ENCODE measurements at places on chromosomes 3 and 15. TPM values are rescaled to one million over a fixed set of nuclear protein-coding genes. Genes with fewer than 3 reads are reported as not detected.

Gene GCHFR
- 17.1 TPM for total RNA-seq

DNA sequence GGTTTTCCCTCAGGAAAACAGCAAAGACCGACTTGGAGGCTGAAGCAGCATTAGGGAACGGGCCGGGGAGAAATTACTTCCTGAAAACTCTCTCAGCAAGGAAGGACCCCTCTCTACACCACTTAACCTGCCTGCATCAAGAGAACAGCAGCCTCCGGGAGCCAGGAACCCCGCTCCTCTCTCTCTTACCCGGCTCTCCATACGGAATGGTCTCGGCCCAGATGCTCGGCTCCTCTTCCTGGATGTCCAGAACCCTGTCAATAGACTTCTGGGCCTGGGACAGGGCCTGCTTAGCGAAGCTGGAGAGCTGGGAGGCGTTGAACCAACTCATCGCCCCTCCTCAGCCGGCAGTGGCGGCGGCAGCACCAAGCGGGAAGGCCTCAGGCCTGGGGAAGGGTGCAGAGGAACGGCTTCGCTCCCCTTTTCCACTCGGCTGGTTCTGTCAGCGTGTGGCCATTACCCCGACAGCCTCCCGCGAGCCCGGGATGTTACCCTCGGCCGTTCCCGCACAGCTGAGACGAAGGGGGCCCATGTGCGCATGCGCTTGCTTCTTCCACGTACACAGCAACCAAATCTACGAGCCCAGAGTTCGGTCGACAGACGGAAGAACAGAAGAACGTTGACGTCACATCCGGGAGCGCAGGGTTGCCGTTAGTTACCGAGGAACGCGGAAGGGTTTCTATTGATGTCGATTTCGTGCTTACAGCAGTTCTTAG is at the start of gene TMF1:
Gene TMF1 (minus strand): TSS at position 578 of the 716 bp plus-strand sequence. CDS start 247 bp downstream, at position 331.
- peak; percentile 99 for DNase-seq

GRCh38 chr15:33831646-33832045 is 136.7 kb upstream of the CHRM5 start:
- DNase-seq: no peak

Gene OCA2
- not detected for total RNA-seq

GRCh38 chr3:112047264-112047663 is 12.7 kb downstream of the TMPRSS7 start:
- no peak for DNase-seq

Gene UROC1
- not detected for total RNA-seq

DNA sequence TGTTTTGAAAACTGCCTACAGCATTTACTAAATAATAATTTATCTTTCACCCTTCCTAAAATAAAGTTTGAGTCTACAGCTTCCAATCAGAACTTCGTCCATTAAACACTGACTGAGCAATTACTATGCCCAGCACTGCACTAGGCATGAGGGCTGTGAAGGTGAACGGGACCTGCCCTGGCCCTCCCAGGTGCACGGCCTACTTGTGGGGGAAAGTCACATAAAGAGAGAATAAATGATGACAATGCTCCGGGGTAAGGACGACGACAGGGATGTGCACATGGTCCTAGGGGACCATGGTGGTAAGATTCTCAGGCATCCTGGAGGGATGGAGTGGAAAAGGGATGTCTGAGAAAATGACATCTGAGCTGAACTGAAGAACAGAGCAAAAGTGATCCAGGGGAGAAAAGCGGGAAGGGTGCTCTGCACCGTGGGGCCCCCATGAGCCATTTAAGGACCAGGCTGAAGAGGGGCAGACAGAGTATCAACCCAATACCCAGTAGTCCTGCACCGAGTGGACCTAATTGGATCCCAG is 11.5 kb downstream of the PLA2G4F start:
- peak; percentile 18 for DNase-seq

- no peak for DNase-seq
Measured at GRCh38 chr3:193507566-193507965, 47.1 kb downstream of the ATP13A4 start.

GRCh38 chr3:186305286-186305685 is 56.7 kb downstream of the DGKG start:
- DNase-seq: no peak

Gene CAMK1
- total RNA-seq: 98.6 TPM

Gene UQCC5
- 23.2 TPM for total RNA-seq

GRCh38 chr15:86213420-86213819 is 133.7 kb downstream of the AGBL1 start:
- no peak for DNase-seq

Gene ARIH1
- 164 TPM for total RNA-seq

DNA sequence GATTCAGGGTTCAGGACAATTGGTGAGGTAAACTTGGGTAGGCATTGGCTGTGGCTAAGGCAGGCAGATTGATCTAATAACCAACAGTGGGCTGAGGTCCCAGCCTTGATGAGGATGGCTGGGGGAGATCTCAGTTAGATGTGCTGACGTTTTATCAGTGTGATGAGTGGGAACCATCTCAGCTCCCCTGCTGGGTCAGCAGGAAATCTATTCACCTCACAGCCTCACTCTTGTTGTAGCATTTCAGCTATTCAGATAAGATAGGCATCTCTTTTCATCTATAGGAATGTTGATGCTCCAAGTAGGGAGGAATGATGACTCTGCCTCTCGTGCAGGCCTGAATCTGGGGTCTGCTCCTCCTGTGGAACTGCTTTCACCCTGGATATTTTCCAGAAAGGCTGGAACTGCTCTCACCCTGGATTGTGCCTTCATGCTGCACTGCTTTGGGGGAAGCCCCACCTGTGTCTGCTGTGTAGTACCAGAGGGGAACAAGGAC is 973.7 kb downstream of the NSUN3 start:
- no peak for DNase-seq

DNA sequence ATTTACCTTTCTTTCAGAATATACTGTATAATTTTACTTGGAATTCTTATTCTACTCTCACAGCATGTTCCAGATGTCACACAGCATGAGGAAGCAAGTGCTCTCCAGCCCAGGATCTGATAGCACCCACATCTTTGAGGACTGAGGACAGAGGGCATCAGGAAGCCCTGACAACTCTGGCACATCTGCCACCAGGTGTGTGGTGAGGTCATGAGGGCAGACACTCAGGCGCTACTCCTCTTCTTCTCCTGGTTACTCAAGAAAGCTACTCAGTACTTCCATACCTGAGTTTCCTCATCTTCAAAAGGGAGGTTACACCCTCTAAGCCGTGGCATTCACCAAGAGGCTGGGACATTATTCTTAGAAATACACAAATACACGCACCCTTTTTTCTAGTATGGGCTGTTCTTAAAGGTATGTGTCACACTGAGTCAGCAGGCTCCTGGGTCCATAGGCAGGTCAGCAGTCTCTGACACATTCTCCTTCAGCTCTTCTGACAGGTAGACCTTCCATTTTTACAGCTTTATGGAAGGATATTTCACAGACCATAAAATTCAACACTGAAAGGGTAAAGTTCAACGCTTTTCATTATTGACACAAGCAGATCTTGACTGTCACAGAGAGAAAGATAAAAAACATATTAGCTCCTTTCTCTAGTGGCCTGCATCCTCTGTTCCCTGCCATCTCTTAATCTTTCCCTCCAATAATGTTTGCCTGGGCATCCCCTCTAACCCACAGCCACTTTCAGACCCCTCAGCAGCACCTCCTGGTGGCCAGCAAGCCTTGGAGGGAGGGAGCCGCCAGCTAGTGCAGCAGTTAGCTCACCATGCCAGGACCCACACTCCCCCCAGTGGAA is 103.2 kb upstream of the TJP1 start:
- no peak for DNase-seq

GRCh38 chr15:69718916-69719315 is 266.3 kb downstream of the RPLP1 start:
- DNase-seq: no peak

DNA sequence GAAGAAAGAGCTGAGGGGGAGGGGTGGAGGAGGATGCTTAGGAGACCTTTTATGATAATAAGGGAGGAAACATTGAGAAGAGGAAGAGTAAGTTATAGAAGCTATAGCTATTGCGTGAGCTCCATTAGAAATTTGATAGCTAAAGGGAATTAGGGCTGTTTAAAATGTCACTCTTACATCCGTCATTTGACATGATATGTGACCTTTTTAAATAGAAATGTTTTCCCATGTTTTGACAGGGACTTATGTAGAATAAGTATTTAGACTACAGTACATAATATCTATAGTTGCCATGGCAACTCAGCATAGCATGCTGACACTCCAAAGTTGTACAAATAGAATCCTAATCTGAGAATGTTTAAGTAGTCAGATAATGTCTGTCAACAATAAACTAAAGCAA is 19.2 kb downstream of the RAD51 start:
- no peak for DNase-seq

DNA sequence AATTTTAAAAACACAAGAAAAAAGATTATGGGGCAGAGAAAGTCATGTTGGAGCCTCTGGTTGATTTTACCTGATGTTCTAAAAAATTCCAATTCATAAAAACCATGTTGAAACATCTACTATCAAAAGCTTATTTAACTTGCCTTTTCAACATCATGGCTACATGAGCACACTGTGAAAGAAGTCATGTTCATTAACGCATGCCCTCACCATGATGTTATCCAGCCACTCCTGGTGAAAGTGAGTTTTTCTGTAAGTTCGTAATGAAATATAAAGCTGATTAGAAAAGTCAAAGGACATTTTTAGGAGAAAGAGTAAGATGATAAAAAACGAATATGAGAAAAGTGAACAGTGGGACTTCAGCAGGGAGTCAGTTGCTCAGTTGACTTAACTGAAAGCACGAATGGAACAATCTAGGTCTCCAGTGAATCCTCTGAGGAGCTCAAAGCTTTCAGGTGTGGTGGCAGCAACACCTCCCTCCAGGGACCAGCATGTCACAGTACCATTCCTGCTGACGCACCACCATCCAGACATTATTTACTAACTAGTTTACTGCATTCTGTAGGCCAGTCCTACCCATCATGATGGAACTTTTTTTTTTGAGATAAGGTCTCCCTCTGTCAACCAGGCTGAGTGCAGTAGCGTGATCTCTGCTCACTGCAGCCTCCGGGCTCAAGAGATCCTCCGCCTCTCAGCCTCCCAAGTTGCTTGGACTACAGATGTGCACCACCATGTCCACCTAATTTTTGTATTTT is 95.2 kb downstream of the MEIS2 start:
- DNase-seq: no peak

Gene C3orf85
- total RNA-seq: not detected

DNA sequence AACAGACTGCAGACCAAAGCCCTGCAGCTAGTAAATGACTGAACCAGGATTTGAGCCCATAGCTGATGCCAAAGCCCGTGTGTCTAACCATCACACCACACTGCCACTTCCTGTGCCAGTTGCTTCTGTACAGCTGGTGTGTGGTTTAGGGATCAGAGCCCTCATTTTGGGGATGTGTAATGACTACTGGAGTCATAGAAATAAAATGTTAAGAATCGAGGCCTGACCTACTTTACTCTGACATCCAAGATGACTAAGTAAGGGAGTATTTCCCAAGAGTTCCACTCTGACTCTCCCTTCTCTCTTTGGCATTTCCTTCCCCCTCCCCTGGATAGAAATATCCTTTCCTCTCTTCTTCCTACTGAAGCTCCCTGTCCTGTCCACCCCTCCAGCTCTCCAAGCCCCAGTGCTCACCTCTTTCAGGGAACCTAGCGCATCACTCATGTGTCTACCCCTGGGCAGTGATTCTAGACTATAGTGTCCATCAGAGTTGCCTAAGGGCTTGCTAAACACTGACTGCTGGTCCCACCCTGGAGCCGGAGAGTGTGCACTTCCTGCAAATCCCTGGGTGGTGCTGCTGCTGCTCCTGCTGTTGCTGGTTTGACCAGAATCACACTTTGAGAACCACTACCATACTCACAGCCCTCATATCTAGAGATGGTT is 53.8 kb downstream of the MGLL start:
- DNase-seq: no peak

Gene TRAK1
- 38.3 TPM for total RNA-seq

DNA sequence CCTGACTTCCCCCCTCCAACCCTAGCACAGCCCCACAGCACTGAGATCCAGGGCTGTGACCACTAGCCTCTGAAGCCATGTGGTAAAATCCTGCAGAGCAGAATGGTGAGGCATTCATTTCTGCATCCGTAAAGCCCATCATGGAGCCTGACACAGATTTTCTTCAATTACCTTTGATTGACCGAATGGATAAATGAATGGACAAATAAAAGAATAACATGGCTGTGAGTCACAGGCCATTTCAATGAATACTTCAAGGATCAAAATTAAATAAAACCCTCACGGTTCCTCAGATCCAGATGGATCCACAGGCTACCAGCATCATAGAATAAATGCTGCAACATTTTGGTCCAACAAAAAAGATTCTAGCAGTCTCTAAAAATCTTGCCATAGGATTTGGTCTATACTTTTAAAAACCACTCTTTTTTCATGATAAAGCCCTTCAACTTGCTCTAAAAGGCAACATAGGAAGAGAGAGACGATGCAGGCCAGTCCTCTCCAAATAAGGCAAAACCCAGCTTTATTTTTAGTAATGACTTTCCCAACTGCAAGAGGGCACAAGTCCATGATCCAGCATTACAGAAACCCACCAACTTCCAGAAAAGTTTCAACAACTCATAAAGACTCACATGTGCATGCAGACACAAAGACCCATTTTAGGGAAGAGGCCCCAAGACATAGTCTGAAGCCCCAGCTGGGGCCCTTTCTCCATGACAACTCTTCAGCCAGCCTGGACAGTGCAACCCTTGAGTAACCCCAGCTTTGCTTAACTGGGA is 52.4 kb upstream of the MRPS22 start:
- no peak for DNase-seq

GRCh38 chr3:140472306-140473020 is 205.4 kb upstream of the TRIM42 start:
- no peak for DNase-seq

Gene SPINT1
- 2.7 TPM for total RNA-seq
